ENCODE measurements at places on chromosomes 4 and X.

DNA sequence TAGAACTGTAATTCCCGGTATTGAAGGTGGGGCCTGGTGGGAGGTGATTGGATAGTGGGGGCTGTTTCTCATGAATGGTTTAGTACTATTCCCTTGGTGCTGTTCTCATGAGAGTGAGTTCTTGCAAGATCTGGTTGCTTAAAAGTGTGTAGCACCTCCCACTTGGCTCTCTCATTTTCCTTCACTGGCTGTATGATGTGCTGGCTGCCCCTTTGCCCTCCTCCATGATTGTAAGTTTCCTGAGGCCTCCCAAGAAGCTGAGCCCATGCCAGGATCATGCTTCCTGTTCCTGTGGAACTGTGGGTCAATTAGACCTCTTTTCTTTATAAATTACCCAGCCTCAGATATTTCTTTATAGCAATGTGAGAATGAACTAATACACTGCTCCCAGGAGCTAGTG is 8.7 kb downstream of the ANXA10 start:
- DNase-seq, result no peak

DNA sequence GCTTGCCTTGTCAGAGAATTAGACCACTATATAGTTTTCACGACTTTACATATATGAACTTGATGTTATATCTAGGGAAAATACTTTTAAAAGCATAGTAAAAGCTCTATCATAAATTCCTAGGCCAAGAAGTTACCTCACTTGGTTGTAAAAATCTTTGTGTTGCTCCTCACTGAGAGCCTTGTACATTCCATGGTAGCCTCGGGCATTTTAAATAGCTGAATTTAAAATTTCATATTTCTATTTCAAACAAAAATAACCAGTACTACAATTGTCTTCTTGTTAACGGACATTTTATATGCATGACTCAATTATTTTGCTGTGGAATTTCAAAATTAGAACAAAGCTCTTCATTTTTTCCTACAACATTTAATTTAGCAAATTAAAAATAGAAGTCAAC is 107.6 kb downstream of the MID1 start:
- DNase-seq, result no peak

- no peak for DNase-seq
Observed at GRCh38 chr4:76571274-76571673, 136.2 kb downstream of the SHROOM3 start.

DNA sequence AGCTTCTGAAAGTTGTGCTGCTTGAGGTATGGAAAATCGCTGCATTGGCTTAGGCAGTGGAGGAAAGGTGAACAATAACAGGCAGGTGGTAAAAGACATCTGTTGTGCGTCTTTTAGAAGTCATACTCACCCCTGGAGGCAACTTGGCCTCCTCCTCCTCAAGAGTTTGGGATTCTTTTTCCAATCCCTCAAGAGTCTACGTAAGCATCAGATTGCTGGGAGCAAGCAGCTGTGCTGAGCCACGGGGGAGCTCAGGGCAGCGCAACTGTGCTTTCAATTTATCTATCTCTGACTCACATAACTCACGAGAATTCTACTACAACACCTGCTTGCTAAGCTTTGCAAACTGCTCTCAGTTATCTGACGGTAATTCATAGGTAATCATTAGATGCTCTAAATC is 6.4 kb upstream of the RBMX2 start:
- DNase-seq, result no peak

DNA sequence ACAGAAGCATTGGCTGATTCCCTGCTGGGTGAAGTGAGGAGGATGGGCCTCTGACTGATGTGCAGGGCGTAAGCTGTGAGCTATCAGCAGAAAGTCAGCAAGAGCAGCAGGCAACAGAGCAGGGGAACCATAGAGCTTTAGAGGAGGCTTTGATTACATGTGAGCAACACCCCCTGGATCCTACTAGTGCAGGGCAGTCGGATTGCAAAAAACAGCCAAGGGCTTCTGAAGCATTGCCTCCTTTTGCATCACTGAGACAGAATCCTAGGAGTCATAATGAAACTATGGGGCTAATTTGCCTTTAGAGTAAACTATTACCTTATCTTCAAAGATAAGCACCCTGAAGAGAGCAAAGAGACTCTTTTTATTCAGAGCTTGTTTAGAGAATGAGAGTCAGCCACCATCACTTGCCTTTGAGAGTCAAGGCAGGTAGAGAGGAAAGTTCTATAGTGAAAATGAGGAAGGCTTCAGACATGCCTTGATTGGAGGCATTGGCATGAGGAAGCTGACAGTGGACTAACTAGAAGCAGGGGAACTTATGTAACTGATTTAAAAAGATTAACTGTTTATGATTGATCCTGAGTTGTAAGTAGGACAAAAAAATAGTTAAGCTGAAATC is 420.3 kb downstream of the PDHA2 start:
- no peak for DNase-seq

GRCh38 chr4:73037057-73037456 is 32.5 kb downstream of the COX18 start:
- no peak for DNase-seq

DNA sequence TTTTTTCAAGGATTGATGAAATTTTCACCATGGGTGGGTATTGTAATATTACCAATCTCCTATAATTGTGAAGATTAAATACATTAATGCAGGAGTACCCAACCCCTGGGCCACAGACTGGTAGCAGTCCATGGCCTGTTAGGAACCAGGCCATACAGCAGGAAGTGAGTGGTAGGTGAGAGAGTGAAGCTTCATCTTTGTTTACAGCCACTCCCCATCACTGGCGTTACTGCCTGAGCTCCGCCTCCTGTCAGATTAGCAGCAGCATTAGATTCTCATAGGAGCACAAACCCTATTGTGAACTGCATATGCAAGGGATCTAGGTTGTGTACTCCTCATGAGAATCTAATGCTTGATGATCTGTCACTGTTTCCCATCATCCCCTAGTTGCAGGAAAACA is 15.1 kb downstream of the RAPGEF2 start:
- no peak for DNase-seq

- DNase-seq, result no peak
Observed at GRCh38 chrX:84219551-84219950, 31.6 kb upstream of the RPS6KA6 start.

GRCh38 chr4:53463340-53463739 is 85.9 kb downstream of the FIP1L1 start:
- DNase-seq, result no peak

- DNase-seq, result no peak
Observed at GRCh38 chr4:57116245-57116644, 6.1 kb upstream of the IGFBP7 start.

GRCh38 chr4:84673475-84674240 is 90.7 kb downstream of the CDS1 start:
- DNase-seq, result no peak

- DNase-seq, result no peak
Observed at GRCh38 chr4:55303760-55304165, 42.3 kb upstream of the SRD5A3 start.

- no peak for DNase-seq
Observed at GRCh38 chrX:9184211-9184610, 150.3 kb upstream of the FAM9B start.

DNA sequence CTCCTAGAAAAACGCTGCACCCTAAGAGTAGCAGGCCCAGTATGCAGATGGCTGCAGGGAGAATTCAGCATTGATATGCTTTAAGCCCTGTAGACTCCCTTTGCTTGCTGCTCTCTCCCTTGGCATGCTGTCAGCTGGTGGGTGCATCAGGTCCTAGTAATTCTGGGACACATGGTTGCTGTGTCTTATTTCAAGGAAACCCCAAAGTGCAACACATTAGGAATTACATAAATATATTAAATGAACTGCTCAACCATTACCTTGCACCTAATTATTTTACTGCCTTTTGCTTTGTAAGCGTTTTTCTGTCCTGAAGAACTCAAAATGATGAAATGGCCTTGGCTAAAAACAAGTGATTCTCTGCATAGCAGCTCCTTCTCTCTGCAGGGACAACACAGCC is 516.3 kb downstream of the ZIC3 start:
- no peak for DNase-seq

DNA sequence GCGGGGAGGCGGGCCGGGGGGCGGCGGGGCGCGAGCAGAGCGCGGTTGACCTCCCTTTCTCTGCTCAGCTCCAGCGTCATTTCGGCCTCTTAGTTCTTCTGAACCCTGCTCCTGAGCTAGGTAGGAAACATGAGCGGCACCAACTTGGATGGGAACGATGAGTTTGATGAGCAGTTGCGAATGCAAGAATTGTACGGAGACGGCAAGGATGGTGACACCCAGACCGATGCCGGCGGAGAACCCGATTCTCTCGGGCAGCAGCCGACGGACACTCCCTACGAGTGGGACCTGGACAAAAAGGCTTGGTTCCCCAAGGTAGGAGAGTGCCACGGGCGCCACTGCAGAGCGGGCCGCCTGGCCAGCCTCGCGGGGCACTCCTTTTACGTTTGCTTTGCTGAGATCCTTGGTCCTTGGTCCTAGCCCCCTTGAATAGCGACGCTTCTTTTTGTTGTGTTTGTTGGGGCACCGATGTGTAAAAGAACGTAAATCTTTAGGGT is at the start of gene HTATSF1:
Gene HTATSF1 (plus strand): TSS at position 37 of the 497 bp plus-strand sequence. CDS start 93 bp downstream, at position 130.
- no peak for DNase-seq

DNA sequence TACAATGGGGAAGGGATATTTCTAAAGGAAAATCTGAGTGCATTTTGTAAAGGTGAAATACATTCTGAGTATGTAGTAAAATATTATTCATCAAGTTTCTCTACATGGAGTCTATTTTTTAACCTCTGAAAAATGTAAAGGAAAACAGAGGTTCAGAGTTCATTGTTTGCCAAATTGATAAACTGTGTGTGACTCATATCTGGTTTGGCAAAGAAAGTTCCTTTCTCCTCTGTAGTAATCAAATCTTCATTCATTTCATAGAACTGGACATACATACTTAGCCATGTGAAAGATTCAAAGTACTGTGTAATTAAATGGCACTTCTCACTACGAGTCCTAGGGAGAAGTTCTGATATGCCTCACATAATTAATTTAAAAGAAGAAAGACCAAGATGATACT is 61.6 kb downstream of the HPGD start:
- DNase-seq, result no peak

- no peak for DNase-seq
Observed at GRCh38 chr4:147096667-147097604, 151.3 kb upstream of the TTC29 start.

DNA sequence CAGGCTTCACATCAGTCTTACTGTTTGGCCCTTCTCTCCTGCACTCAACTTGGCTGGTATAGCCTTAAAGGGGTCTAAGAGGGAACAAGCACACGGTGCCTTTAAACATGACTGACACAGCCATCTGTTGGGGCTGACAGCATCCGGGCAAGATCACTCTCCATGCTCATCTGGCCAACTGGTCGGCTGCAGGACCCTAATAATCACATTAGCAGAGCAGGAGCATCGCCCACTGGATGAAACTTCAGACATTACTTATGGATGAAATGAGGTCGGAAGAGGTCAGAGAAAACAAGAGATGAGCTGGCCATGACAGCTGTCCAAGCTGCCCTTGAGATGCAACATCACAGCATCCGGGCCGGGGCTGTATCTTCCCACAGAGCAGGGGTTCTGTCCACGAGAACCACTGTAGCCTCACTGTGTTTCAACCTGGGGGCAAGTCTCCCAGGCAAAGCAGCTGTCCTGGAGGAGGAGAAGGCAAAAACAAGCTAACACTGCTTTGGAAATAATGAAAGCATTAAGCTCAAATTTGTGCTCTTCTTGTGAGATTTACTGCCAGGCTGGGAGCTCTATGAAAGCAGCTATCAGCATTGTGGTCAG is 94.4 kb upstream of the TTC29 start:
- DNase-seq, result no peak

DNA sequence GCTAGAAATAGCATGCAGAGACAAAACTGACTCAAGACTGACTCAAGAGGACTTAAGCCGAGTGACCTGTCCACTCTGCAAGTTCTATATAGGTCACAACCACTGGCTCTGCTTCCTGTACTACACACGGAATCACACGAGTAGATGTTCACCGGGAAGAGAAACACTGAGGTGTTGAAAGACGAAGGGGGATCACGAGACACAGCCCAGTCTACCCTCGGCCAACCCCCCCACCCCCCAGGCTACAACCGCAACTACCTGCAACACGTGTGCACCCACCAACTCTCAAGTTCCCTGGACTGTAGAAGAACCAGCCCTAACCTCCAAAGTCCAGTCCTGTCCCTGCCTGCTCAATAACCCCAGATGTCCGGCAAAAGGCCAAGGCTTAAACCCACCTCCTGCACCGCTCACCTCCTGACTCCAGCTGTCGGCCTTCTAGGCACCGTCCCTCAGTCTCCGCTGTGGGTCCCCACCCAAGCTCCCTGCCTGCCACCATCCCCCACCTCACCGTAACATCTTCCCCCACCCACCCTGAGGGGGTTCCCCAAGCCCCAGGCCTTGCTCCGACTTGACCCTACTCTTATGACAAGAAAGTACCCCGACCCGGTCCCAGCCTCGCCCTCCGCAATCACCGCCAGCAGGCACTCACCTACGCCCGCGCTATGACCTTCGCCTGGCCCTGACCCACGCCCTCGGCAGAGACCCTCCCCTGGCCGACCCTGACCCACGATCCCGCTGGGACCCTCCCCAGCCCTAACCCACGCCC is 739 bp downstream of the GAK start:
- DNase-seq, result no peak

DNA sequence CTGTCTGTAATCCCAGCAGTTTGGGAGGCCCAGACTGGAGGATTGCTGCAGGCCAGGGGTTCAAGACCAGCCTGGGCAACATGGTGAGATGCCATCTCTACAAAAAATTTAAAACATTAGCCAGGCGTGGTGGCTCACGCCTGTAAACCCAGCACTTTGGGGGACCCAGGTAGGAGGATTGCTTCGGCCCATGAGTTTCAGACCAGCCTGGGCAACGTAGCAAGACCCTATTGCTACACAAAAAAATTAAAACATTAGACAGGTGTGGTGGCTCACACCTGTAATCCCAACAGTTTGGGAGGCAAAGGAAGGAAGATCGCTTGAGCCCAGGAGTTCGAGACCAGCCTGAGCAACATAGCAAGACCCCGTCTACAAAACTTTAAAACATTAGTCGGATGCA is 1.3 kb downstream of the DHRSX start:
- no peak for DNase-seq

- DNase-seq, result no peak
Observed at GRCh38 chr4:81631958-81632441, 160.3 kb upstream of the RASGEF1B start.

- no peak for DNase-seq
Observed at GRCh38 chrX:6383917-6384316, 151.0 kb downstream of the VCX3A start.

DNA sequence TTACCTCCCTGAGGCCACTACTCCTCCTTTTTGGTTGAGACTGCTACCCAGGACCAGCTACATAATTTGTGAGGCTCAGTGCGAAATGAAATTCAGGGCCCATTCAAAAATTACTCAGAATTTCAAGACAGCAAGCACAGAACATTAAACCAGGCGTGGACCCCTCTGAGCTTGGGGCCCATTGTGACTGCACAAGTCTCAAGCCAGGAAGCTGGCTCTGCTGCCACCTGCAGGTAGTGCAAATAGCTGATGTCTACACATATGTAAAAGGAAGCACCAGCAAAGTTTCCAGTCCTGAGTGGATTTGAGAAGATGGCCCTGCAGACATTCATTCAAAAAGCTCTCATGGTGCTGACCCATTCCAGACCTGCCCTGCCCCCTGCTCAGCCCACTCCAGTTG is 213.4 kb upstream of the LNX1 start:
- peak; percentile 5 for DNase-seq
